ENCODE measurements at places on chromosomes 1 and 21.
A peak's percentile ranks its signal among the peaks of the same experiment; 100 is the strongest.

DNA sequence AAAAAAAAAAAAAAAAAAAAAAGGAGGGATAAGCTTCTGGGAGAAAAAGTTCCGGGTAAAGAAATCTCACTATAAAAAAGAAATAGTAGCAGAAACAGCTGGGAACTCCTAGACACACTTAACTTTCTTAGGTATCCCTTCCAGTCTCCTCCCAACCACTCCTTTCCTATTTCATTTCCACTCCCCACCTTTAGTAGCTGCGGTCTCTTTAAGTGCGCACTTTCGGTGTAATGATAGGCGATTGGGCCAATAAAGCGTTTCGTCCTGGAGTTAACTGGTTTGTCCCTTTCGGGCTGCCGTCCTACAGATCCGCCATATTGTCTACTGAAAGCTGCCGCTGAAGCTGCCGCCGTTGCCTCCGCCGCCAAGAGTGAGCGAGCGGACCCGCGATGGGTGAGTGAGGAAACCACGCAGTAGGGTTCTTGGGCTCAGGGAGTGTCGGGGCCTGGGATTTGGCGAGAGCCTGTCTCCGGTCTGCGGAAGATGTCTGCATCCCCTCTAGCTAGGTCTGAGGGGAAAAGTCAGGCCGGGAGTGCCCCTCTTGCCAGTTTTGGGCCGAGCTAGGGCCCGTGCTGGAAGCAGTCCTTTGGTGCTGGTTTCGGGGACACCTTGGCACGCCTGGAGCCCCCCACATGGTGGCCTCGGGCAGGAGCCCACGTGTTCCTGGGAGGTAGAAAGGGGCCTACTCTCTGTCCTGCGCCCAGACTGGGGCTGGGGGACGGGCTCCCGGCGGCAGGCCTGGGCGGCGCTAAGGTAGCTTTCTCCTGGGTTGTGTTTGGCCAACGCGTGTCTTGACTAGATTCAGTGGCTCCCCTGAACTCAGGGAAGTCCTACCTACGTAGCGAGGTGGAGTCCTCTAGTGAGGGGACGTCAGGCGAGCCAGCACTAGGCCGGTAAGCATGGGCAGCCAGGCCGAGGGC lies at the start of gene KPNA6:
Gene KPNA6, plus strand, starts transcription at position 315 of the 920 bp plus-strand sequence. Its CDS starts 75 bp downstream, at position 390.
- peak; percentile 97 for DNase-seq

GRCh38 chr1:209899948-209900347 lies 38.1 kb upstream of the SYT14 start:
- DNase-seq: no peak

DNA sequence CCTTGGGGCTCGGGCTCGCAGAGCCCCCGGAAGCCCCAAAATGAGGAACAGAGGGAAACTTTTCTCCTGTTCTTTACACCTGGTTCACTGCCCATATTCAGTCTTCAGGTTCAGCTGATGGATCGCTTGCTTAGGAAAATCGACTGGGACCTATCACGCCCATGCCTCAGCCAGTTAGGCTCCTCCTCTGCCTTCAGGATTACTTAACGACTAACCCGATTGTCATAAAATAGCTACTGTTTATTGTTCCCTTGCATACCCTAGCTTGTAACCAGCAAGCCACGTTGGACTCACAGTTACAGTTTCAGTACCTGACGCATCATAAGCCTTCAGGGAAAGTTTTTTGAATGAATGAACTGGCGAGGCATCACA lies 692 bp downstream of the TARDBP start:
- no peak for DNase-seq

GRCh38 chr1:42674682-42675081 lies 7.5 kb upstream of the YBX1 start:
- DNase-seq: no peak

GRCh38 chr1:90580176-90580575 lies 136.9 kb downstream of the BARHL2 start:
- DNase-seq: no peak

GRCh38 chr21:26753822-26754221 lies 91.4 kb downstream of the ADAMTS1 start:
- DNase-seq: no peak

DNA sequence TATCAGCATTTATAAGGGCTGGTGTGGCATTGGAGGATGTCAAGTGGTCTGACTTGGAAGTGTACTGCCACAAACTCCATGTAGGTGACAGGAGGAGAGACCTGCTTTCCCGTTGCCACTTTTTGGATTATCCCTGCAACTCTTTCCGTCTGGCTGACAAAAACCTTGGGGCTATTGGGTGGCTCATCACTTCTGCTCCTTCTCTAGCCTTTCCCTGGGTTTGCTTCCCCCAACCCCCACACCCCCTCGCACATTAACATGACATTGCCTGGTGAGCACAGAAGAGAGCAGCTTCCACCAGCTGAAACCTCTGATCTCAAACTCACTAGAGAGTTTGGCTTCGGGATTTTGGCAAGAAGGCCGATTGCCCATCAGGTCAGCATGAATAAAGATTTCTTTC lies 39.2 kb downstream of the PROX1 start:
- no peak for DNase-seq

DNA sequence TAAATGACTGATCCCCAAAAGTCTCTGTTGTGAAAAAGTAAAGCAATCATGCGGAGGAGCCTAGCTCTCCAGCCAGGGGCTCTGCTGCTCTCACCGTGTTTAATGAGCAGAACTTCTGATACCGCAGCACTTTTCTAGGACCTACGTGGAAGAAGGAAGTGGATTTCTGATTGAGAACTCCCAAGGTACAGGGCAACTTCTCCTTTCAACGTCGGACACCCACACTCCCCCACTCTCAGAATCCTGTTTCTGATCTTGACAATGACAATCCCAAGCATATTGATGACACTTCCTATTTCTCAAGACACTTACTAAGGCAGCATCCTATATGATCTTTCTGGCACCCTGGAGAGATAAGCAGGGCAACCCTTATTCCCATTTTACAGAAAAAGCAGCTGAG lies 78.4 kb downstream of the PROX1 start:
- no peak for DNase-seq

DNA sequence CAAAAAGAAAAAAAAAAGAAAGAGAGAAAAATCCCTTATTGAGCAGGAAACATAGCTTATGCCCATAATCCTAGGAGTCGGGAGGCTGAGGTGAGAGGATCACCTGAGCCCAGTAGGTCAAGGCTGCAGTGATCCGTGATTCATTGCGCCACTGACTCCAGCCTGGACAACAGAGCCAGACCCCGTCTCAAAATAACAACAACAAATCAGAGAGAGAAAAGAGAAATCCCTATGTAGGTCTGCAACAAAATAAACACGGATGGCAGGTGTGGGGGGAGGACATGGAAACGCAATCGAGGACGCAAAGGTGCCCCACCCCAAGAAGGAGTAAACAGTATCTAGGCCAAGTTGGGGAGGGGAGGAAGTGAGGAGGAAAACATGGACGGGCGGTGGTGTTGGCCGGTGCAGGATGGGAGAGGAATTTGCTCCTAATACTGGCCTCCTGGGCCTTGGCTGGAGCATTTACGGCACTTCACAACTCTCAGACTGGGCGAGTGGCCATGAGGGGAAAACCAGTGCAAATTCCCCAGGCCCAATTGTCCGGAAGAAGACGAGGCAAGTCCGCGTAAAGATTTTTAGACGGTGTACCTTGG lies 609 bp upstream of the CHTOP start:
- no peak for DNase-seq

DNA sequence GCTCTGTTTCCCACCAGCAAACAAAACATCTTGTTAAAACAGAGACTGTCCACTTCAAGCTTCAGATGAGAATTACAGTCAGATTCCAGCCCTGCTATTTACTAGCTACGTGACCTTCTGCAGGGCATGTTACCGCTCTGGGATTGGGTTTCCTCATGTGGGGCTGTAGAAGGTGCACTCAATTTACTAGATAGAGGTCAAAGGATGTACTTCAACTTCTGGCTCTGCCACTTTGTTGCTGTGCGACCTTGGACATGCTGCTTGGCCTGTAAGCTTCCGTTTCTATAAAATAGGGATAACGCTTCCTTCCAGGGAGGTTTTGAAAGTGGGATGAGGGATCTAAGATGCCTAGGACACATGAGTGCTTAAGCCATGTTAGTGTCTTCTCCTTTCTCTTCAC lies 46.0 kb upstream of the LRIG2 start:
- no peak for DNase-seq

GRCh38 chr1:183231545-183231944 lies 45.5 kb downstream of the LAMC2 start:
- DNase-seq: no peak

DNA sequence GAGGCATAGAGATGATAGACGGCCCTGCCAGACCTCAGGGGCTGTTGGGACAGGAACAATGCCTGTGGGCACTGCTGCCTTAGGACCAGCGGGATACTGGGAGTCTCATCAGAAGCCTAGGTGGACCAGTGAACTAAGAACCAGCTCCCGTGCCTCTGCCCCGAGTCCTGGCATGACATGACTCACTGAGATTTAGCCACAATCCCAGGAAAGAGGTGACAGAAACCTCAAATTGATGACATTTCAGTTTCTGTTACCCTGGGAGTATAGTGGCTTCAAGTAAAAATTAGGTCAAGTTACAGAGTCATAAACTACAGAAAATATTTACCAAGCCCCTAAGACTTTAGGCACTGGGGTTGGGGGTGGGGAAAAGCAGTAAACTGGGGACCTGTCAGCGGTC lies 74.6 kb upstream of the GADD45A start:
- DNase-seq: no peak

GRCh38 chr1:200415227-200415626 lies 5.4 kb upstream of the ZNF281 start:
- DNase-seq: no peak

- DNase-seq: no peak
Measured at GRCh38 chr21:46493828-46494227, 35.1 kb downstream of the DIP2A start.

- no peak for DNase-seq
Measured at GRCh38 chr1:117842408-117843170, 86.8 kb downstream of the GDAP2 start.

DNA sequence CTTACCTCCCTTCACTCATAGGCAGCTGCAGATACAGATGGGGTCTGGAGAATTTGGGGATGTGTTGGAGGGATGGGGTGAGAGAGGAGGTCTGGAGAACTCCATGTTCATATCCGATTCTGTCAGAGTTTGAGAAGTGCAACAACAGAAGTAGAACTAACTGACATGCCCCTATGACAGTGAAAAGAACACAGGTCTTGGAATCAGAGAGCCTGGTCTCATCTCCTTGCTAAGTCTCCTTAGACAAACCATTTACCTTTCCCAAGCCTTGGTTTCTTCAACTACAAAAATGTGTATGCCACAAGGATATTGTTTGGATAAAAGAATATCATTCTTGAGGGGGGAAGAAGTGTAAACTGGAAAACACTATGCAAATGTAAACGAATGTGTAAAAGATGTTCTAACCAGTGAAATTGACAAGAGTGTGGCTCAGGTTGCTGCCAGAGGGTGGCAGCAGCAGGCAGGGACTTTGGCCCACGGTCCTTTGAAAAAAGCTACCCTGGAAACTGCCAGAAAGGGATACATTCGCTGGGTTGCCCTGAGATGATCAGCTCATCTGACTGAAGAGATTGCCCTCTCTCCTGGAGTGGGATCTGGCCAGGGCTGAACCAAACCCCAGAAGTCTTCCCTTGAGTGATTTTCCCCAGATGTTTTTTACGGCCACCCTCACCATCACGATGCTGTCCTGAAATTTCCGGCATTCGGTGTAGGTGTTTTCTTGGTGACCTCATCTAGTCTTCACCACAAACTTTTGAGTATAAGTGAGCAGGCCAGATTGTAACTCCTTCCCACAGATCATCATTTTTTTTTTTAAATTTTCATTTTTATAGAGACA lies 17.0 kb upstream of the CD2 start:
- peak; percentile 75 for DNase-seq

DNA sequence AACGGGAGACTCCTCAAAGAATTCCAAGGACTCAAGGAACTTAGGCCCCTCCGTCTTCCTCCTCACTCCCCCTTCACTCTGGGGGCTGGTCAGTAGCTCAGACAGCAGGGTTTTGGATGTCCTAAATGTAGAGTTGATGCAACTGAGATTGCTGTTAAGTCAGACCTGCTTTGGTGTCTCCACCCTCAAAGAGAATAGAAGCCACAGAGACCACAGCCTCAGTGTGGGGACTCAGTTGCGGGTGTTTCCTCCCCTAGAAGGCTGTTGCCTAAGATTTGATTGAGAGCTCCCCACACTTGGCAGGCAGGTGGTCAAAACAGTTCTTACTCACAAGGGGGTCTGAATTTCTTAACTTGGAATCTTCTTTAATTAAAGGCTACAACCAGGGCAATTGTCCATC lies 7.6 kb downstream of the MAN1C1 start:
- no peak for DNase-seq

DNA sequence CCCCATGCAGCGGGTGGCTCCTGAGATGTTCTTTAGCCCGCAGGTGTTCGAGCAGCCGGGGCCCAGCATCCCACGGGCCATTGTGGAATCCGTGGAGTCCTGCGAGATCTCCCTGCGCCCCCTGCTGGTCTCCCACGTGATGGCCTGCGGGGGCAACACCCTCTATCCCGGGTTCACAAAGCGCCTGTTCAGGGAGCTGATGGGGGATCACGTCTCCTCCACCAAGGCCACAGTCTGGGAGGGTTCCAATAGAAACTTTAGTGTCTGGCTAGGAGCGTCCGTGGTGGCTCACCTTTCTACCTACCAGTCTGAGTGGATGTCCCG lies 71.0 kb downstream of the ACTL8 start:
- DNase-seq: peak; percentile 13

DNA sequence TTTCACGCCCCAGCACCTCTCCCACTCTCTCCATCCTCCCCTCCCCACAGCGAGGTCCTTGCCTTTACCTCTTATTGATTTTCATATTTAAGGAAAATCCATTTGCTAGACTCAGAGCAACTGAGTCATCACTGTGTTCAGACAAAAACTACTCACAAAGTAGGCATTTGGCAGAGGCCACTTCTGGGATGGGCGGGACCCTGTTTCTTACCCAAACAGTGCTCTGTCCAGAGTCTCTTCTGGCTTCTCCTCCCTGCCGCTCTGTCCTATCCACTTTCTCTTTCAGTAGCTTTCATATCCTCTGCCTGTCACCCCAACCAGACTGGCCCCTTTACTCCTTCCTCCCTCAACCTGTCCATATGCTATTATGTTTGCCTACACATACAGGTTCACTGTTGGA lies 2.4 kb upstream of the NAV1 start:
- no peak for DNase-seq

GRCh38 chr1:213419401-213420030 lies 368.5 kb downstream of the RPS6KC1 start:
- no peak for DNase-seq
